KBM-7 (cell line): ENCODE measurements at places on chromosomes 2 and 18.

DNA sequence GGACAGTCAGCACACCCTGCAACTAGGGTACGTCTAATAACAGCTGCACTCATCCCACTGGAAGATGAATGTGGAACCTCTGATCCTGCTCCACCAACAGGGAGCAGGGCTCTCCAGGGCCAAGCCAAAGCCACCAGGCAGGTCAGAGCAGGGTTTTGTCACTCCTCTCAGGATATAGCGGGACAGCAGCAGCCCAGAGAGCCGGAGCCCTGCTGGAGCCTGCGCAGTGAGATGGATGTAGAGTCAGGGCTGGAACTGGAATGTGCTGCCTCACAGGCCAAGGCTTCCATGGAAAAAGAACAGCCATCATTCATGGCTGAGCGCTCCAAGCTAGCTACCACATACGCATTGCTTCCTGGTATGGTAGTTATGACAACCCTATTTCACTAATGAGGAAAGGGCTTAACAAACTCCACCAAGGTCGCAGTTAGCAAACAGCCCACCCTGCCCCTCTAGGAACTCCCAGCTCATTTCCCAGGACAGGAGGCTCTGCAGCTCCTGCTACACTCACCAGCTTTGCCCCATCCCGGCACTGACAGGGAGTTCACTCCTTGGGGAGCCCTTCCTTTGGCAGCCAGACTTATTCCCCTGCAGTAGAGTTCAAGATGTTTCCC, 85.2 kb downstream of the HS1BP3 start:
- no peak for DNase-seq

- no peak for DNase-seq
Observed at GRCh38 chr2:176063958-176064357, 19.8 kb downstream of the EVX2 start.

GRCh38 chr2:66186537-66186936, 248.4 kb upstream of the MEIS1 start:
- no peak for DNase-seq

DNA sequence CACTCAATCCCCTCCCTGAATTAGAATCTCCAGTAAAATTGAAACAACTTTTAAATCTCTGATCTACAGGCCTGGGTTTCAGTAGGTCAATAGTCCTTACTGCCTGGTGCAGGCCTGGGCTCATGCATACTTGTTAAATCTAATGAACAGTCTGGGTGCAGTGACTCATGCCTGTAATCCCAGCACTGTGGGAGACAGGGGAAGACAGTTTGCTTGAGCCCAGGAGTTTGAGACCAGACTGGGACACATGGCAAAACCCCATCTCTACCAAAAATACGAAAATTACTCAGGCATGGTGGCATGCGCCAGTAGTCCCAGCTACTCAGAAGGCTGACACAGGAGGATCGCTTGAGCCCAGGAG, 94.7 kb upstream of the SP3 start:
- no peak for DNase-seq
